ENCODE measurements at places on chromosomes 11 and 22.

DNA sequence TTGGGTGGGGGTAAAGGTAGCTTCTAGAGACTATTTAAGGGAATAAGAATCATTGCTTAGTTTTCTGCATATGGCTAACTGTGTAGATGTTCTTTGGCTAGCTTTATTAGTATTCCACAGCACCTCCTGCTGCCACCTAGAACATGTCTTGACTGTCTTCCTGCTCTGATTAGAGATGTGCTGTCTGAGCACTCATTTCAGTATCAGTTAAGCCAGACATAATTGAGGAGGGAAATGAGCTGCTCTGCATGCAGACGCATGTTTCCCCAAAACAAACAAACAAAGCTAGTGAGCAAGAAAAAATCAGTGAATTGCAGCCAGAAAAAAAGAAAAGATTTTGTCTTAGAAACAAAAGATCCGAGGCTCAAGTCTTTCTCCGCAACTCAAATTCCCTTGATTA, 402.2 kb downstream of the AASDHPPT start:
- peak; percentile 10 for DNase-seq

DNA sequence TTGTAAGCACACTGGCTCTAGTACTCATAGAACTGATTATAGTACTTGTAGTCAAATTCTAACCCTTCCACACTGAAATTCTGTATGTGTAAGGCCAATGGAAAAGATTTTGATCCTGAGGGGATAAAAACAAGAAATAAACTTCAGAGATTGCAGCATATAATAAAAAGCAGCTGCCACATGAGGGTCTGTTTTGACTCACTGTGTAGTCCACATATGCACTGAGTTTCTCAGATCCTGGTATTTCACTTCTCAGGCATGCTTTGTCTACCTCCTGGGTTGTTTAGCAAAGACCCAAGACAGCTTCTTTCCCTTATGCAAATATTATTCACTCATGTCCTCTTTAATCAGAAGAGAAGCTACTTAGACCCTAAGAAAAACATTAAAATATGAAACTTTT, 71.1 kb upstream of the SLC5A12 start:
- DNase-seq, result no peak

DNA sequence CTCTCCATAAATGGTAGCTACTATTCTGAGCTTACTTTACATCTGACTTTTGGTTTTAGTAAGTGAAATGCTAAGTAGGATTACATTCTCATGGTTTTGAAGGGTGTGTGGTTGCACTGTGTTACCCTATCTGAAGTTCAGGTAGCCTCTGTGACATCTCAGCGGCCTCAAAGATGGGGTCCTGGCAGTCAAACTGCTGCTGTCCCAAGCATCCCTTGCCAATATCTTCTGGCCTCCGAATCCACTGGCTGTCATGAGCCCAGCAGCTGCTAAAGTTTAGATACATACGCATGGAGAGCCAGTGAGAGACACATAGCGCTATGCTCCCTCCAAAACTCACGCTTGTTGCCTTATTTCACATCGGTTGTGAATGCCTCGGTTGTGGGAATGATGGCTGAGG, 34.9 kb downstream of the UBASH3B start:
- DNase-seq, result no peak

- DNase-seq, result no peak
Measured at GRCh38 chr22:49364398-49364797, 463.3 kb downstream of the BRD1 start.

DNA sequence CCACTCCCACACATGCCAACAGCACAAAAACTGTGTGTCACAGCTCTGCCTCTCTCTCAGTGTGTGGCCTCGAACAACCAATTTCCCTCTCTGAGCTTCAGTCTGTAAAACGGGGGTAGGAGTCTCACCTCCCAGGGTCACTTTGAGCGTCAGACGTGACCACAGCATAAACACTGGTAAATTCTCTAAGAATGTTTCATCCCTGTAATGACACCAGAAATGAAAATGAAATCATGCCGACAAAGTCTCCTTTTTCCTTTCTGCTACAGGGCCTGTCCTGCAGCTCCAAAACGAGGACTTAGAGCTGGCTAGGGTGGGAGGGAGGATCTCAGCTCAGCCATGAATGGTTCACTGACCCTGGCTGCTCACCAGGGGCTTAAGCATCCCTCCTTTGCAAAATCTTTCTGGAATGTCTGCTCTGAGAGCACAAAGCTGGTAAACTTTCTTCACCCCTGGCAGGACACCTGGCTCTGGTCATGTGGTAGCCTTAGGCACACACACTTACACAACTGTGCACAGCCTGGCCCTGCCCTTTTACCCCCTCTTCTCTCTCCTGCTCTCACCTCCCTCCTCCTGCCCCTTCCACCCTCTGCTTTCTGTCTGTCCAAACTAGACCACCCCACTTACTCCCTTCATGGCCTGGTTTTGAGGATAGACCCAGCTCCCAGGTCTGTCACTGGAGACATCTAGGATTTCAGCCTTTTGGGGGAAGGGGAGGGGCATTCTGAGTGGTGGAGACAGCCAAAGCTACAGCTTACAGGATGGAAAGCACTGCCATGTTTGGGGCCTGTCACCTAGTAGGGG, 12.3 kb upstream of the TSKU start:
- peak; percentile 94 for DNase-seq

DNA sequence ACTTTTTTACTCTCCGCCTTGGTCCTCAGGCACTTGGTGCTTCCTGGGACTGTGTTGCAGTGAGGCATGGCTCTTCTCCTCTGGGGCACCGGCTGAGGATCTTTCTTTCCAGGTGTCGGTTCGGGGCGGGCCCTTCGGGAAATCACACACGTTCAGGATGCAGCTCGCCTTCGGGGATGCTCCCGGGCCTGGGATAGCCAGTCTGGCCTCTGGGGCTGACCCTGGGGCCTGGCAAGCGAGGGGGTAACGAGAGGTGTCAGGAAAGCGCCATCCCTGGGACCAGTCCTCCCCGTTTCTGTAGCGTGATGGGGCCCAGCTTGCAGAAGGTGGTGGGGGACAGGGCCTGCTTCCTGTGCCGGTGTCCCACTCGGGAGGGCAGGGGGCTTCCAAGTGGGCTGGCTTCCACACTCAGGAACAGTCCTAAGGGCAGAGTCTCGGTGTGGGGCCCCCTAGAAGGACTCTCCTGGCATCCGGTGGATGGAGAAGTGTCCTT, 53.6 kb downstream of the LRP5 start:
- no peak for DNase-seq

GRCh38 chr22:19120829-19121630, 1.2 kb downstream of the DGCR2 start:
- DNase-seq, result peak; percentile 4

- DNase-seq, result no peak
Measured at GRCh38 chr22:33202455-33202854, 144.3 kb upstream of the SYN3 start.

- peak; percentile 66 for DNase-seq
Measured at GRCh38 chr11:68677432-68677831, 6.9 kb upstream of the GAL start.

- DNase-seq, result no peak
Measured at GRCh38 chr11:17648528-17648927, 70.8 kb upstream of the MYOD1 start.

- no peak for DNase-seq
Measured at GRCh38 chr22:25656724-25657123, 85.3 kb upstream of the MYO18B start.

DNA sequence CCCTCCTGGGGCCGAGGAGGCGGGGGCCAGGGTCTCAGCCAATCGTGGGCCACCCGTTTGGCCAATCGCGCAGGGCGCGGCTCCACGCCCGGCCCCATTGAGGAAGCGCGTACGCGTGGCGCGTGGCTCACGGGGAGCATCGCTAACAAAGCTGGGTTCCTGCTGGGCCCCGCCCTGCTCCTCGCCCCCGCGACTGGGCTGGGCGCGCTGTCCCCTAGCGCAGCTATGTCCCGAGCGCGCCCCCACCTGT, 614 bp upstream of the ASCL2 start:
- DNase-seq, result no peak
